ENCODE measurements at places on chromosomes 7 and 10. TPM values are rescaled to one million over a fixed set of nuclear protein-coding genes. Genes with fewer than 3 reads are reported as not detected.

Gene ADAMTS14
- 0.31 TPM for total RNA-seq

DNA sequence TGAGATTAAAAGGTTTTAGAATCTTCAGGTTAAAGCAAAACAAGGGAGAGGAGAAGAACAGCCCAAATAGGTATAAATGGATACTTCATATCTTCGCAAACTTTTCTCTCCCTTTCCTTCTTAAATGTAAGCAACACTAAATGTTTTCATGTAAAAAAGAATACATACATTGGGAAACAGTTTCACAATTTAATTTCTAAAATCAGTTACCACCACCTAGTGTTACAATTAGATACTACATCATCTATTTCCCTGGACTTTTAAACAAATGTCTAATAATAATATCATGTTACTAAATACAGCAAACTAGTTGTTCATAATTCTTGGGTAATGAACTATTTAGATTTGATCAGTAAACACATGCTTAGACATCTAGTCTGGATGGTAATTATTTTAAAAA is 35.8 kb downstream of the MINDY3 start:
- DNase-seq = peak; percentile 2

Gene SHTN1
- 7.7 TPM for total RNA-seq

- DNase-seq = no peak
Observed at GRCh38 chr7:100493476-100494264, 9.9 kb downstream of the NYAP1 start.

- DNase-seq = peak; percentile 45
Observed at GRCh38 chr10:132888898-132889490, 53.4 kb downstream of the CFAP46 start.

- DNase-seq = peak; percentile 46
Observed at GRCh38 chr10:102605712-102606111, 38.6 kb upstream of the TRIM8 start.

GRCh38 chr10:43355749-43356371 is 15.6 kb upstream of the FXYD4 start:
- DNase-seq = peak; percentile 91

GRCh38 chr10:106582291-106582690 is 582.2 kb downstream of the SORCS1 start:
- DNase-seq = peak; percentile 79

GRCh38 chr10:89296220-89296648 is 5.6 kb upstream of the IFIT2 start:
- no peak for DNase-seq

- peak; percentile 11 for DNase-seq
Observed at GRCh38 chr10:16909271-16909767, 92.1 kb upstream of the RSU1 start.

GRCh38 chr7:55573234-55573900 is 1.1 kb upstream of the VOPP1 start:
- peak; percentile 35 for DNase-seq

Gene ITGB8
- 17.8 TPM for total RNA-seq

- no peak for DNase-seq
Observed at GRCh38 chr7:19439517-19439916, 269.3 kb downstream of the POLR1F start.

- peak; percentile 35 for DNase-seq
Observed at GRCh38 chr7:11082552-11083213, 109.0 kb downstream of the PHF14 start.

DNA sequence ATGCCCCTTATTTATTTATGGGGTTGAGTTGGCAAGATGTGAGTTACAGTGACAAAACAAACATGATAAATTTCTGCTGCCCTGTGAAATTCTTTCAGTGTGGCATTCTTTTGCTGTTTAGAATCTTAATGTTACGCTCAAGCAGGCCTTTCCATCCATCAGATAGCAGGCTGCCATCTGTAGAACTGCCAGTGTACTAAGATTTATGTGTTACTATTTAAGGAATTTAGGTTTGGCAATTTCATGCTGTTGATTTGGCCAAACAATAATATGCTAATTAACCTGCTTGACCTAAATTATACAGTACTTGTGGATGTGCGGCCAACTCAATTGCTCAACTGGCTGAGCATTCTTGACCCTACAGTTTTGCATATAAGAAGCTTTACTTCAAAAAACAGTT is 477.7 kb upstream of the TPK1 start:
- no peak for DNase-seq

DNA sequence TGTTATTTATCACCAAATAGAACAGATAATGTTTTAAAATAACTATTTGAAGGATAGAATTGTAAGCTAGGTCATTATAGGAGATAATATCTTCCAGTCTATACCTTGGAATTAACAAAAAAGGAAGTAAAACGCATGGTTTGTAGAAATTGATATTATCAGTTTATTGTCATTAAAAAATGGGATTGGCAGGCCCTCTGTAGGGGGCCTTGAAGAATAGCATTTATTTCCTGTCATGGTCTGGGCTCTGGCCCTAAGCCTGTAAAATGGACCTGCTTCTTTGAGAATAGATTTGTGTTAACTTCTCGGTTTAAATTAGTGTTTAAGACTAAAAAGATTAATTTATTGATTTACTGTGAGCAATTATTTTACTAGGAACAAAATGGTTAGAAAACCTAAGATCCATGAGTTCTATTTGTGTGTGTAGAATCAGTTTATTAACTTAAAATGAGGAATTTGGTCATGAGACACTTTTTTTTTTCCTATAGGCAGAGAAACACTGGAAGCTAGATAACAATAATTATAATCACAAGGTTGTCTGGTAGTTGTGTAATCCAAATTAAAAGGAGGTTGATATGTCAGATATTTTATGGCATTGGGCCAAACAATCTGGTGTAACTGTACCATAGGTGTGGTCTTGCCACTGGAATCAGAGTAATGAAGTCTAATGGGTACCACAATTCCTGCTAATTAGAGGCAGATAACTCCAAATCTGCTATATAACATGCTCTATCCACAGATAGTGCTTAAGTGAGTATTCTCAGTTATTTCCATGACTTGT is 197.4 kb upstream of the FOXP2 start:
- DNase-seq = no peak

DNA sequence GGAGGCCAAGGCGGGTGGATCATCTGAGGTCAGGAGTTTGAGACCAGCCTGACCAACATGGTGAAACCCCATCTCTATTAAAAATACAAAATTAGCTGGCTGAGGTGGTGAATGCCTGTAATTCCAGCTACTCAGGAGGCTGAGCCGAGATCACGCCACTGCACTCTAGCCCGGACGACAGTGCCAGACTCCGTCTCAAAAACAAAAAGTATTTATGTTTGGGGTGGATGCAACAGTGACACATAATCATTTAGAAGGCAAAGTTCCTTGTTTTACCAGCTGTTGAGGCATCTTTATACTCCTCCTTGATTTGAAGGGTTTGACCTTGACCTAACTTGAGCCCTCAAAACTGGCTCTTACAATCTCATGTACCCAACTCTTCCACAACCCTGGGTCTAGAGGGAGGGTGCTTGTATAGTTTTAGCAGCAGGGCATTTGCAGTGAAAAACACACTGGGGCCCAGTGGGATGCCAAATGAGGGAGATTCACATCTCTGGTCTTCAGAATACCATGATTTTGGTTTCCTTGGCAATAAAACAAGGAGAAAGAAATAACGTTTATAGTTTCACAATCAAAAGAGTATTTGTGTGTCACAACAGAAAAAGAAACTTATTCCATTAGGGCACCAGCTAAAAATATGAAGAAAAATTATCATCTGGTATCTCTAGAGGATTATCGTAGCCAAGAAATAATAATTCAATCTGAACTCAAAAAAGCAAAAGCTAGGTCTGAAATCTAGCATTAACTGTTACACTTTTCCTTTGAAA is 14.2 kb upstream of the TMEM254 start:
- no peak for DNase-seq

GRCh38 chr7:23356726-23357125 is 57.6 kb downstream of the MALSU1 start:
- no peak for DNase-seq

- no peak for DNase-seq
Observed at GRCh38 chr10:131727560-131727959, 173.2 kb upstream of the PPP2R2D start.

Data from A172 (cell line).